ENCODE measurements at places on chromosomes 1 and 21.

DNA sequence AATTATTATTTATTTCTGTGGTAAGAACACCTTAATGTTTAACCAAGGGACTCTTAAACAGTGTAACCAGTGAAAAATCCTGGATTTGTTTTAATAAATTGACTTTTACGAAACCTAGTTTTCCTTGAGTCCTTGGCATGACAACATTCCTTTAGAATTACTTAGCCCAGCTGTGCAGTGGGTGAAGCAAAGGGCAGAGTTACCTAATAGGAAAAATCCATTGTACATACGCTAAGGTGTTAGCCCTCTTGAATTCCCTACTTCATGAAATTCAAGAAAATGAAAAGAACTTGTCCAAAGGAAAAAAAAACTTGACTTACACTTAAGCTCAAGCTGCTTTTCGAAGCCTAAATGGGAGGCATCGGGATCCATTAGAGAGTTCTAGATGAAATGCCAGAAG lies 852.0 kb upstream of the ADAMTS5 start:
- peak; percentile 53 for DNase-seq

DNA sequence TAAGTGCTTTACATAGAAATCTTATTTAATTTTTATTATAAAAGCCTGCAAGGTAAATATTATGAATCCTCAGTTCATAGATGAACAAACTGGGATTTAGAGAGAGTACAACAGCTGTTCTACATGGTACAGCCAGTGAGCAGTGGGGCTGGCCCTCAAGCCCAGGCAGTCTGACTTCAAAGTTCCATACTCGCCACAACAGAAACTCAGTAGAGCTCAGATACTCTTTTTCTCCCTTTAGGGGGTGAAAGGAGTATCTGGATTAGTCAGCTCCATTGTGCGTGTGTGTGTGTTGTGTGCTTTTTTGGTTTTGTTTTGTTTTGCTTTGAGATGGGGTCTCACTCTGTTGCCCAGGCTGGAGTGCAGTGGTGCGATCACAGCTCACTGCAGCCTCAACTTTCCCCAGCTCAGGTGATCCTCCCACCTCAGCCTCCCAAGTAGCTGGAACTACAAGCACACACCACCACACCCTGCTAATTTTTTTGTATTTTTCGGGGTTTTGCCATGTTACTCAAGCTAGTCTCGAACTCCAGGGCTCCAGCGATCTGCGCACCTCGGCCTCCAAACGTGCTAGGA lies 378.5 kb downstream of the SMYD3 start:
- no peak for DNase-seq

DNA sequence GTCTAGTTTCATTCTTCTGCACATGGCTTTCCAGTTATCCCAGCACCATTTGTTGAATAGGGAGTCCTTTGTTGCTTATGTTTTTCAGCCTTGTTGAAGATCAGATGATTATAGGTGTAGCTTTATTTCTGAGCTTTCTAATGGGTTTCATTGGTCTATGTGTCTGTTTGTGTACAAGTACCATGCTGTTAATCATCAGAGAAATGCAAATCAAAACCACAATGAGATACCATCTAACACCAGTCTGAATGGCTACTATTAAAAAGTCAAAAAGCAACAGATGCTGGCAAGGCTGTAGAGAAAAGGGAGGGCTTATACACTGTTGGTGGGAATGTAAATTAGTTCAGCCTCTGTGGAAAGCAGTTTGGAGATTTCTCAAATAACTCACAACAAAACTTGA lies 321.5 kb upstream of the PTBP2 start:
- DNase-seq, result no peak

DNA sequence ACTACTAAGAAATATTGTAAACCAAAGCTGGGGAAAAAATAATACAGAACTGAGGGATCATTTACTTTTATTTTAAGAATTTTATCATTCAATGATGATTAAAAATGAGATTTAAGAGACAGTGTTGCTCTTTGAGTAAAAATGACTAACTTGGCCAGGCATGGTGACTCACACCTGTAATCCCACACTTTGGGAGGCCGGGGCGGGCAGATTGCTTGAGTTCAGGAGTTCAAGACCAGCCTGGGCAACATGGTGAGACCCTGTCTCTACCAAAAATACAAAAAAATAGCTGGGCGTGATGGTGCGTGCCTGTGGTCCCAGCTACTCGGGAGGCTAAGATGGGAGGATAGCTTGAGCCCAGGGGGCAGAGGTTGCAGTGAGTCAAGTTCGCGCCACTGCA lies 21.8 kb upstream of the PLEKHO1 start:
- DNase-seq, result peak; percentile 22

- DNase-seq, result no peak
Measured at GRCh38 chr1:178928976-178929375, 58.1 kb upstream of the ANGPTL1 start.

GRCh38 chr1:162328512-162328911 lies 48.1 kb downstream of the SPATA46 start:
- no peak for DNase-seq

- DNase-seq, result no peak
Measured at GRCh38 chr1:96104506-96104905, 617.1 kb upstream of the PTBP2 start.

GRCh38 chr1:231971397-231972110 lies 345.0 kb downstream of the DISC1 start:
- peak; percentile 51 for DNase-seq

GRCh38 chr1:36091698-36092097 lies 3.0 kb downstream of the ADPRS start:
- DNase-seq, result no peak

GRCh38 chr1:35192056-35192852 lies 691 bp downstream of the SFPQ start:
- peak; percentile 70 for DNase-seq

DNA sequence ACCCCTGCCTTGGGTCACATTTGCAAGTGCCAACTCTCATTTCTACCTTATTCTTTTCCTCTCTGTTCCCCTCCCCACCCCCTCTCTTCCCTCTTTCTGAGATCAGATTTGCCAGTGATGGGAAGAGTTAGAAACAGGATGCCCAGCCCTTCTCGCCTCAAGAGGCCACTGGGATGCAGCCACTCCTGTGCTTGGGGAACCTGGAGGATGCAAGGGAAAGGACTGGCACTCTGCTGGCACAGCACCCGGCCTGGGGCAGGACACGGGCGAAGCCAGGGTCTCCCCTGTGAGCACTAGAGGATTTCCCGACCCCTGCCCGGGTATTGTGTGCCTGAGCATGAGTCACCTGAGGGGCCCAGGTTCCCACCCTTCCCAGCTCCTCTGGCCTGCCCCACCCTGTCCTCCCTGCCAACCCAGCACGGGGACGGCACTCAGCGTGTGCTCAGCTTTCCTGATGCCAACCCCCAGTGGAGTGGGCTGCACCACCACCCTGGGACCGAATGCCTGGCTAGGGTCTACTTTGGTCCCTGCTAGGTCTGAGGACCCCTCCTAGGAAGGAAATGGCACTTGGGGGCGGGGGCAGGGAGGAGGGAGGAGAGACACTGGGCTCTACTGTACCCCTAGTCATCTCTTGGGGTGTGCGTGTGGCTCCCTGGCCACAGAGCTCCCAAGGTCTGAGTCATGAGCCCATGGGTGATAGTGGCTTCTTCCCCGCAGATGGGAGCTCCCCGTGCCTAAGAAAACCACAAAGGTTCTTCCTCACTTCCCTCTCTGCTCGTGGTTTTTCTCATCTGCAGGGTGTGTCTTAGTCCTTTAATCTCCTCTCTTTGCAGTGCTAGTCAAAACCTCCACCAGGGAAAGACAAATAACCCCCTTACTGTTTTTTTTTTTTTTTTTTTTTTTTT lies 12.4 kb downstream of the LMNA start:
- peak; percentile 97 for DNase-seq

DNA sequence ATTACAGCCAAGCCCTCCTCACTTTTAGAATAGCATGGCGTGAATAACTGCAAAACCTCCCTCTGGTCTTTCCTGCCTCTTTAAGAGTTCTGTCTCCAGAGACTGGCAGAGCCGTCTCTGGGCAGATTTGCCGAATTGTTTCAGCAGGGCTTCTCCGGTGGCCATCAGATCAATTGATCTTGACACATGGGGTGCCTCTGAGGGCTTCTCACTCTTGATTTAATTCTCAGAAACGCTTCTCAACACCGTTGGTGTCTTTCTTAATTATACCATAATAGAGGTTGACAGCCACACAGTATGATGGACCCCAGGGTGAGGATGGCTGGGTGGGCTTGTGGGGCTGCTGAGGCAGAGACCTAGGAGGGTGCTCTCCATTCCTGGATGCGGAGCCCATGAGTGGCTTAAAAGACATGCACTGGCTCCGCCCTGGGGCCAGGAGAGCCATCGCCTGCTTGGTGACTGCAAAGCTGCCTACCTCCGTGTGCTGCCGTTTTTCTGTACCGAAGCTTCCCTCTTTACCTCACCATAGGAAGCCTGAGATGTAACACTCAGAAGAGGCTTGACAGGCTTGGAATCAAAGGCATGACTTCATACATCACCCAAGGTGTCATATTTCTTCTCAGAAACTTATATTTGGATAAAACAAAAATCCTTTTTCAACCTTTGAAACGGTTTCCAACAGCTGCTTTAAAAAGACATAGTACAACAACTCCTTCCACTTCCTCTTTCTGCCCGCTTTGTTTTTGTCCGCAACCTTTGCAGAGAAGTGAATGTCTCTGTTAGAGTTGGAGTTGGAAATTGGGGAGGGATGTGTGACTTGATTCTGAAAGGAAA lies 82.9 kb downstream of the GALNT2 start:
- no peak for DNase-seq

DNA sequence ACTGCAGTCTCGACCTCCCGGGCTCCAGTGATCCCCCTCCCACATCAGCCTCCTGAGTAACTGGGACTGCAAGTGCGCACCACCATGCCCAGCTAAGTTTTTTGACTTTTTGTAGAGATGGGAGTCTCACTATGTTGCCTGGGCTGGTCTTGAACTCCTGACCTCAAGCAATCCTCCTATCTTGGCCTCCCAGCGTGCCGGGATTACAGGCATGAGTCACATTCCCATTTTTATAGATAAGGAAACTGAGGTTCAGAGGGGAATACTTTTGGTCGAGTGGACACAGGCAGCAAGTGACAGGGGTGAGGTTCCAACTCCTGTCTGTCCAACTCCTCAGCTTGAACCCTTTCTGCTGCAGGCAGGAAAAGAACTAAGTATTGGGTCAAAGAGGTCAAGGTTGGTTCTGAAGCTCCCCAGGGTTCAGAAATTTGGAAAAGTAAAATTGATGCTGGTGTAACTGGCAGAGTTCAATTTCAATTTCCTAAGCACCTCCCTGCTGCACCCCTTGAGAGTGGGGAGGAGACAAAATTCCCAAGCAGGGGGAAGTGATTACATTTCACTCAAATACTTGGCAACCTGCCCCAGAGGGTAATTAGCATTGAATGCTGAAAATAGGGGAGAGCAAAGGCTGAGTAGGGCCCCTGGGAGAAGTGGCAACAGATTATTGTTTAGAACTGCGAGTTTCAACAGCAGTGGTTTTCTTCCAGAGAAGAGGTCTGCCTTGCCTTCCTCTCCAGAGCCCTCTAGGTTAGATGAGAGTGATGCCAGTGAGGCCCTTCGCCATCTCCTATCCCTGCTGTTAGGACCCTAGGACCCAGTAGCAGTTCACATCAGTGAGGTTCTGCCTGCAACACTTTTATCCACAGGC lies 17.5 kb upstream of the ALPL start:
- no peak for DNase-seq
